Inflammatory macrophage treated with lipopolysaccharide for 1 hour (primary cell): ENCODE measurements at places on chromosomes 5 and 9.

DNA sequence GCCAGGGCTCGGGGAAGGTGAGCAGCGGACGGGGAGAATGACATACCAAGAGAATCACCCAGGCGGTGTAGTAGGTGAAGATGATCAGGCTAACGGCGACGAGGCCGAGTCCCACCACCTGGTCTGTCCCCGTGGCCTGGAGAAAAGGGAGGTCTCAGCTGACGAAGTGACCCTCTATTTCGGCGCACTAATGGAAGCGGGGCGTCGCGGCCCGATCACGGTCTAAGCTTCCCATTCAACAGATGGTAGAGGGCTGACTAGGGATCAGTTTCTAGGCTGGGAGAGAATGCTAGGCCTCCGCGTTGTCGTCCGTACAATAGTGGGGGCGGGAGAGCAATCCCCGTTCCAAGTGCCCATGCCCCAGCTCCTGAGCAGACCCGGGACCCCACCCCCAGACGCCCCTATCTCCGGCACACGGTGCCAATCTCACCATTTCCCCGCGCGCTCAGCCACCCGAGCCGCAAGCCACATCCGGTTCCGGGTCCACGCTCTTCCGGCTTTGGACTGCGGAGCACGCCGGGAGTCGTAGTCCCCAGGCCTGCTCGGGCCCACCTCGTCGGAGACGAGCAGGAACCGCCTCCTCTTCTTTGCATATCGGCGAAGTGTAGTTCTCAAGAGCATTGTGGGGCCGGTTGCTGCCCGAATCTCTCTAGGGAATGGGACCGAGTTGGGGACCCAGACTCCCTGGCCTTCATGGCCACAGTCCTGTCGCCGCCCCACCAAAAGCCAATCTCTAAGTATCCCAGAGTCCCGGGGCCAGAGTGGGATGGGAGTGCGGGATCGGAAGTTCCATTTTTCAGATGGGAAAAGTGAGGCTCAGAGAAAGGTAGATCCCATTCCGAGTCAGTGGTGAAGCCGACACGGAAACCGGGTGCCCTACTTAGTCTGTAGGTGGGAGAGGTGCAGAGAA, at the start of gene DPM2:
Gene DPM2, minus strand, starts transcription at position 467 of the 910 bp plus-strand sequence. Its CDS starts 34 bp downstream, at position 433.
- peak; percentile 86 for DNase-seq

DNA sequence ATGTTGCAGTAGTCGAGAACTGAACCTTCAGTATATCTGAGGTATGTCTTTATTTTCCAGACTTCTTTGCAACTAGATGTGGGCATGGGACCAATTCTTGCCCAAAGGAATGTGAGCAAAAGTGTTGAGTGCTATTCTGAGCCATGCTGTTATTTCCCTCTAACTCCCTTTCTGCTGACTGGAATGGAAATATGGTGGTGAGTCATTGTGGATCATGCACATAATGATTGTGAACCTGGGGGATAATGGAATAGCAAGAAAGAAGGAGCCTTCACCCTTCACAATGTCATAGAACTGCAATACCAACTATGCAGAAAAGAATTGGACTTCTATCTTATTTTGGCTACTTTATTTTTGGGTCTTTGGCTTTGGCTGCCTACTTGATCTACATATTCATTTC, 10.3 kb upstream of the DOCK2 start:
- DNase-seq = no peak

DNA sequence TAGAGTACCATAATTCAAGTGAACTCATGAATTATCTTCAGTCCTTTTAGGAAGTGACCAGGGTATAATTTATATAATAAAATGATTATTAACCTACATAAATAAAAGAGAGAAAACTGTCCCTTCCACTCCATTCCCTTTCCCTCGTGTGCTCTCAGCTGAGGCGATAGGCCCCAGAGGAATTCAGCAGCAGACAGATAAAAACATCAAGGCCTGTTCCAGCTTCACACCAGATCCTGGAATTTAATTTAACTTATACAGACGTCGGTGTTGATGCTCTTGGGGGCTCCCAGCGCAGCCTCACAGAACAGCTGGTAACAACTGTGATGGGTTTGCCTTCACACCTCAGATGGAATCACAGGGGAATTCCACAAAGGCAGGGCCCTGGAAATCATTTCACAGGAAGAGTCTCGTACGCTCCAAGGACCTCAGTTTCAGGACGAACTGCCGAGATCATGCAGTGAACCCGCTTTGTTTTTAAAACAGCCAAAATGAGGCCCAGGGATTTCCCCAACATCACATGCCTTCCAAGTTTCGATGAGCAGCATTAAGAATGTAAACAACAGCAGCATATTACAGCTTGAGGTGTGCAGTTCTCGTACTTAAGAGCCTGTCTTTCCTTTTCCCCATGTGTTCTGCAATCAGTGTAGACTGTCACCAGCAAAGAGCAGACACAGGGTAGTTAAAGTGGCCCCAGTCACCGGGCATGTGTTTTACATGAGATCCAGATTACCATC, 73.6 kb upstream of the ALDH1B1 start:
- no peak for DNase-seq

DNA sequence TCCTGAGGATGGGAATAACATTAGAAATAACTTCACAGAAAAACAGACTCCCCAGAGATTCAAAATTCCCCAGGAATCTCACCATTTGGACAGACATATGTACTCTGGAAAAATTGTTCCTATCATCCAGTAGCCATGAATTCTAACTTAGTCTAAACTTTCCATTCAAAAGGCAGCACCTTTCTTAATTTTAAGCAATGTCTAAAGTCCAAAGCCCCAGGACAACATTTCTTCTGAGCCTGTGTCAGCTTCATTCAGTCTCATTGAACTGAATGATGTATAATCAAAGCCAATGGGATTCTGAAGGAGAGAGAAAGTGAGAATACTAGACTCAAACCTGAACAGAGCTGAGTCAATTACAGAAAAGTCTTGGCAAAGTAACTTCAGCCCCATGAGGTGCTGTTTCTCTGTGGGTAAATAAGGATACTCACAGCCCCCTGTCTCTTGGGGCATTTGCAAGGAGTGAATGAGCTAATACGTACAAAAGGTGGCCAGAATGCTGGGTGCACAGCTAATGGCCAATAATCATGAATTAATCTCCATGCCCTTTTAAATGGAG, 140.6 kb downstream of the SEMA5A start:
- no peak for DNase-seq

GRCh38 chr9:126117158-126117425, 209.5 kb upstream of the MVB12B start:
- no peak for DNase-seq

GRCh38 chr5:89981021-89981420, 428.5 kb downstream of the CETN3 start:
- no peak for DNase-seq

DNA sequence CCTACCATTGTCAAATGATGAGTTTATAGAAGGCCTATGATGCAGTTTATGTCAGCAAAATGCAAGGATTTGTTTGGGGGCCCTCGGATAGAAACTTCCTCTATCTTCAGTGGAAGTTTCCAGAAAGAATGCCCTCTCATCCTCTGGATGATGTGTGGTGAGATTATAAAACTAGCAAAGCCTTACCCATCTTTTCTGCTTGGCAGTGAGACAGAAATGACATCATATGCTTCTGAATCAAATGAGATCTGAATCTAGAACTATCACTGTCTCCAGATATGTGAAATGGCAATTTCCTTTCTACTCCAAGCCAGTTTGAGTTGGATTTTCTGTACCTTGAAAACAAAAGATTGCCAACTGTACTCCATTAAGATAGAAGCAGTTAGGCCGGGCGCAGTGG, 60.4 kb upstream of the CKMT2 start:
- no peak for DNase-seq

- DNase-seq = no peak
These were observed 57.6 kb downstream of the CD180 start for GRCh38 chr5:67139030-67139429.

- no peak for DNase-seq
These were observed 14.0 kb upstream of the CREBRF start for GRCh38 chr5:173041881-173042762.

DNA sequence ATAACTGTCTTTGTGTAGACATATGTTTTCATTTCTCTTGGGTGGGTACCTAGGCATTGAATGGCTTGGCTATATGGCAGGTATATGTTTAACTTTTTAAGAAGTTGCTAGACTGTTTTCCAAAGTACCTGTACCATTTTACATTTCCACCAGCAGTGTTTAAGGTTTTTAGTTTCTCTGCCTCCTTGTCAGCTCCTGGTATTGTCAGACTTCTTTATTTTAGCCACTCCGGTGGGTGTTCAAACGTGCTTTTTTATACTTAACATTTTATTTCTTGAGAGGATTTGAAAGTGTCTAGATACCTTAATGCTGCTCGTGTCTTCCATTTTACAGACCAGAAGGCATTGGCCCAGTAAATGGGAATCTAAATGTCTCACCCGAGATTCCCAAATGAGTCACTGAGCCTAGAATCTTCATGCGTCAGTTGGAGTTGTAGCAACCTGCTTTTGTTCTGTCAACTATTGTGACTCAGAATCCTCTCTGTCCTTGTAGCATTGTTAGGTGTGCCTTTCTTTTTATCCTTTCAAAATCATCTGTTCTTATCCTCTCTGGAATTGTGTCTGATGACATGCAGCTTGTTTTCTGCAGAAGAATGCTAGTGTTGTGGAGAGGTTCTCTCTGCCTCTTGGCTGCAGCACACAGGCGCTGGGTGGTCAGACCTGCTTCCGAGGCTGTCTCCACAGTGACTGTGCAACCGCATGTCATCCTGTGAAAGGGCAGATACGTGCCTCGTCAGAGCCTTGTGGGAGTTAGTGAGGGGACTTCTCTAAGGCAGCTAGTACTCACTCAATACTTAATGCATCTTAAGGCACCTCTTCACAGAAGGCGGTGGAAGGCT, 291.8 kb downstream of the AOPEP start:
- DNase-seq = no peak

DNA sequence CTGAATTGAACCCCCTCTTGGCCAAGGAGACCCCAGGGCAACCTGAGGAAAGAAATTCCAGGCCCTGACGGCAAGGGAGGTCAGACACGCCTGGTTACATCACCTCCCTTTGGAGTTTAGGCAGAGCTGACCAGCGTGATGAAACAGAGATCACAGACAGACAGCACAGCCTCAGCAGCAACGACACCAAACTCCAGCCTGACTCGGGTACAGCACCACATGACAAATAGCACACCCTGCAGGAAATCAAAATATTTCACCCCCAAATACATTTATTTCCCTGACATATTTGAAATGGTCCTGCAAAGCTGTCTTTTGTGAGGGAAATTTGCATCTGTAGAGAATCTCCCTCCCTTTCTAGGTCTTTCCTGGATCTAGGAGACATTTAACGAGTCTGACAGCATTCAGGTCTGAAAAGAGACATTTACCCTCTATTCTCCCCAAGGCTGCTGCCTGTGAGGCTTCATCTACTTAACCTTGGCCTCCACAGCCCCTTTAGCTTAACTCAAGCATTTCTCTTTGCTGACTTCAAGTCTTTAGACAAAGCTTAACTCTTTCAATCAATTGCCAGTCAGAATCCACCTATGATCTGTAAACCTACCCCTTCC, 2.6 kb downstream of the QSOX2 start:
- DNase-seq = no peak

GRCh38 chr9:120854596-120855327, 12.0 kb upstream of the PSMD5 start:
- no peak for DNase-seq

GRCh38 chr9:99663297-99663696, 158.4 kb upstream of the NR4A3 start:
- no peak for DNase-seq

GRCh38 chr9:137984005-137984404, 106.4 kb downstream of the CACNA1B start:
- no peak for DNase-seq

- no peak for DNase-seq
These were observed 182.1 kb upstream of the PTGER4 start for GRCh38 chr5:40497573-40497972.

- DNase-seq = no peak
These were observed 625.5 kb downstream of the CCDC171 start for GRCh38 chr9:16178294-16178693.

GRCh38 chr5:3329427-3329826, 266.2 kb upstream of the IRX1 start:
- no peak for DNase-seq

DNA sequence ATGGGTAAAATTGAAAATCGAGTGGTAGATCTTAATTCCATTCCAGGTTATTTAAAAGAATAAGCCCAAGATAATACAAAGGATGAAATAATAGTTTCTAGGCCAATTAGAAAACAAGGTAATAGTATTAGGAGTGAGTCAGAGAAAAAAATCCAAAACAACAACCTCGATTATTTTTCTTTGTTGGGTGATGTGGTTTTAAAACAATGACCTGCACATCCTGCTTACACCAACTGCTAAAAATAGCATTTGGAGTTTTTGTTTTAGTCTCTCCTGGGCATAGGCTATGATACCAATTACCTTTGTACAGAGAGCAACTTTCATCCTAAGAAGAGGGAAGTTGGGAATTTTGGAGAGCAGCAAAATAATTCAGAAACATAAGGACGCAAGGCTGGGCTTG, 101.7 kb upstream of the MYO10 start:
- DNase-seq = no peak

- DNase-seq = no peak
These were observed 169.8 kb upstream of the FREM1 start for GRCh38 chr9:15079989-15080388.

- DNase-seq = no peak
These were observed 330.1 kb downstream of the GLIS3 start for GRCh38 chr9:3969590-3970260.

DNA sequence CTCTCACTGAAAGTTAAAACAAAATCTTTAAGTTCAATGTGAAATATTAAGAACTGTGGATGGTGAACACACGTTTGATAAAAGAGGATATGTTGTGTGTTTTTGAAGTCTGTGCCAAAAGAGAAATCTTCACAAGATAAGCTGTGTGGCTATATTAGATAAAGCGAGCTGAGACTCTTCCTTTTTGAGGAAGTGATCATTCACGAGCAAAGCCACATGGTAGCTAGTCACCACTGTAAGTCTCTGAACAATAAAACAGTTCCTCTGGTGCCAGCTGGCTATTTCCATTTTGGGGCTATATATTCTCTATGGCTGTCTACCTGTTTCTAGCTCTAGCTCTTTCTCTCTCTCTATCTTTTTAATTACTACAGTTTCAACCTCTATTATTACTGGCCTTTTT, 1849.2 kb upstream of the C9orf72 start:
- DNase-seq = no peak

DNA sequence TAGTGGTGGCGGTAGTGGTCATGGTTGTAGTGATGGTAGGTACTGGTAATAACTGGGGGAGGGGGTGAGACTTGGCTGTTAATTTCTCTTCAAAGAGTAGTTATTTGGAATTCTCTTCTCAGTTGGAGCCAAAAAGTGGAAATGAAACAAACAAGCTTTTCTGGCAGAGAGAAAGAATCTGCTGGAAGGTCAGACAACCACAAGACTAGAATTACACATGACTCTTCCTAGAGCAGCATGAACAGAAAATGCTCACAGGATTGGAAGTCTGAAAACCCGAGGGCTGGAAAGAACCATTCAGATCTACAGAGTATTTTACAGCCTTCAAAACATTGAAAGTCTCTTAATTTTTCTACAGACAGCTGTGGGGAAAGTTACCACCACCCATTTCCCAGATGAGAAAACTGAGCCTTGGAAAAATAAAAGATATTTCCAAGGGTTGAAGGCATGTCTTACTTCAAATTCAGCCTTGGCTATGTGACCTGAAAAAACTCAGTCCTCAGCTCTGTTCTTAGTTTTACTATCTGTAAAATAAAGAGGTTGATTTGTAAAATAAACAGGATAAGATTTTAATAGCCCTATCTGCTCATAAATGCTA, 42.9 kb upstream of the TRIM32 start:
- DNase-seq = no peak
